ENCODE measurements at places on chromosomes 4 and X. TPM values are rescaled to one million over a fixed set of nuclear protein-coding genes. Genes with fewer than 3 reads are reported as not detected.

RASGEF1B gene
- total RNA-seq = 56.9 TPM

TMEM271 gene
- 3.3 TPM for total RNA-seq

CXCL13 gene
- total RNA-seq = not detected

KLF8 gene
- 55.8 TPM for total RNA-seq

GRCh38 chr4:71147261-71147660, 153.8 kb downstream of the DCK start:
- H3K36me3 ChIP-seq = no peaks in the 10 kb centered on the region
- no peaks in the 10 kb centered on the region for H3K27me3 ChIP-seq
- H3K4me3 ChIP-seq = no peak overlapping the region
- no peak for DNase-seq
- H3K4me1 ChIP-seq = no peaks in the 10 kb centered on the region
- no peak overlapping the region for H3K27ac ChIP-seq
